ENCODE measurements at places on chromosomes 2 and 18. TPM values are rescaled to one million over a fixed set of nuclear protein-coding genes. Genes with fewer than 3 reads are reported as not detected.
A peak's percentile ranks its signal among the peaks of the same experiment; 100 is the strongest.

- H3K4me1 ChIP-seq: no peaks in the 10 kb centered on the region
- DNase-seq: no peak
- H3K36me3 ChIP-seq: peaks cover 4% of the 10 kb centered on the region
- no peak overlapping the region for H3K27ac ChIP-seq
Measured at GRCh38 chr2:223450246-223450645, 151.9 kb downstream of the SCG2 start.

DNA sequence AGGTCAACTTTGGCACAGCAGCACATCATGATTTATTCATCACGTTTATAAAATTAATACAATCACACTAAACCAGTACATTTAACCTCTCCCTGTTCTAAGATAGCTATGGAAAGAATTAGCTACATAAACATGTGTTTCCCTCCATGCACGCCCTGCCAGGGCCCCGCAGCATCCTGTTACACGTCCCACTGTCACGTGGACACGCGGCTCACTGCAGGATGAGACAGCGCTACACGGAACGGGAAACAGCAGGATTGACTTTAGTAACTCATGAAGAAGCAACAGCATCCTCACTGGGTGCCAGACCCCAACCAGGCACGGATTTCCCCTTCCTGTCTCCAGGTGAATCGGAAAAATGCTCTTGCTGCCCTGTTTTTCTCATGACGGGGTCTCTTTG lies 30.9 kb upstream of the SALL3 start:
- no peak overlapping the region for H3K27ac ChIP-seq
- peak; percentile 38 for DNase-seq
- no peaks in the 10 kb centered on the region for H3K36me3 ChIP-seq
- H3K4me3 ChIP-seq: no peak overlapping the region

ACMSD gene
- not detected for total RNA-seq

DNA sequence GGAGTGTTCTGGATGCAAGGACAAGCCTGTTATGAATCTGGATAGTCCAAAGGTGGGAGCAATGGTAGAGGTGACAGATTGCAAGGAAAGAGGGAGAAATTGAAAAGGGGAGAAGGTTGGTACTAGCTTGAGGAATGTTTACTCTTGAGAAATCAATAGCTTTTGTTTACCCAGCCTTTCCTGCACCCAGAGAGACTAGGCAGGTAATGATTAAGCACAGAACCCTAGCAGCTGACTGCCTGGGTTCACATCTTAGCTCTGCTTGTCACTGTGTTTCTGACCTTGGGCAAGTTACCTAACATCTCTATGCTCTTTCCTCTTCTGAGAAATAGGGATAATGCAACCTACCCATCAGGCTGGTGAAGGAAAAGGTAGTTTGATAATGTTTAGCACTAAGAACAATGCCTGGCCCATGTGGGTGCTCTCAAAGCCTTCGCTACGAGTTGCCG lies 178.6 kb downstream of the MGAT5 start:
- DNase-seq: no peak
- H3K27me3 ChIP-seq: no peaks in the 10 kb centered on the region
- no peak overlapping the region for H3K27ac ChIP-seq

GRCh38 chr2:69077252-69077950 lies 64.4 kb downstream of the ANTXR1 start:
- peaks cover 28% of the 10 kb centered on the region for H3K27me3 ChIP-seq
- no peaks in the 10 kb centered on the region for H3K36me3 ChIP-seq
- no peak for DNase-seq
- no peaks in the 10 kb centered on the region for H3K4me1 ChIP-seq
- H3K27ac ChIP-seq: no peak overlapping the region

DNA sequence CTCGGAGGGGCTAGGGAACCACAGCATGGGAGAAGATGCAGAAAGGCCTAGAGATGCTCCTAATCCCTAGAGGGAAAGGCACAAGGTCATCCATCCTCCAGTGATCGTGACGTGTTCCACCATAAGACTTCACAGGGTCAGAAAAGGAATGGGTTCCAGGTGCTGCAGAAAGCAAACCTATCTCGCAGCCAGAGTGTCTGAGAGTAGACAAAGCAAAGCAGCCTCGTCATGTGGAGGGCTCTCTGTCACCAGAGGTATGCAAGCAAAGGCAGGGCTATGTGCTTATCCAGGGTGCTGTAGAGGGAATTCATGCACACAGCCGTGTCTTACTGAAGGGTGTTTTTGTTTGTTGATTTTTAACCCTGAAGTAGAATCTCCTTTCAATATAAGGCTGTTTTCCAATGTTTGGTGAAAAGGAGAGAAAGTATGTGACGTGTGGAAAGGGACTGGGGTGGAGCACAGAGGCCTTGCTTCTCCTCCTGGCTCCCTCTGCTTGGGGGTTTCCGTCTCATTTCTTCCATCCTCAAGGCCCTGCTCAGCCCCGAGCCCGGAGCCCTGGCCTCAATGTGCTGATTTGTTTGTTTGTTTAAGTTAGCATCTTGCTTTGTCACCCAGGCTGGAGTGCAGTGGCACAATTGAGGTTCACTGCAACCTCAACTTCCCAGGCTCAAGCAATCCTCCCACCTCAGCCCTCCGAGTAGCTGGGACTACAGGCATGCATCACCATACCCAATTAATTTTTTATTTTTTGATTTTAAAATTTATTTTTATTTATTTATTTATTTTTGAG lies 3.0 kb downstream of the GPR55 start:
- H3K27ac ChIP-seq: no peak overlapping the region
- H3K4me3 ChIP-seq: peak overlapping the region; percentile 48
- H3K36me3 ChIP-seq: no peaks in the 10 kb centered on the region
- H3K27me3 ChIP-seq: peaks cover 35% of the 10 kb centered on the region
- peaks cover 6% of the 10 kb centered on the region for H3K4me1 ChIP-seq

DNA sequence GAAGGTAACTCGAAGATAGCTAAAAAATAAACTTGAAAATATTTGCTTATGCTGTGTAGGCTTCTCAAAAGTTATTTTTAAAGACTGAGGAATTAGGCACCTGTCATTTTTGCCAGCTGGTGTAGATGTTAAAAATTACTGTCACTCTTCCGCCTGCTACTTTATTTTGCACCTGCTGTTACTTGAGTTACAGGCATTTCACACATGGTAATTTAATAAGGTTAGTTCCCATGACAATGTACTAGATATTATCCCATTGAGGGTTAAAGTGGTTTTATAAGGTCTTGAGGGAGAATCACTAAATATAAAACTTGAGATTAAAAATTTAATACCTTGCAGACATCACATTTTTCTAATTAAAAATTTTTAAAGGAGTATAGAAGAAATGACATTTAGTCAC lies 26.6 kb downstream of the MYL1 start:
- no peak overlapping the region for H3K27ac ChIP-seq
- H3K27me3 ChIP-seq: no peaks in the 10 kb centered on the region
- DNase-seq: no peak

DNA sequence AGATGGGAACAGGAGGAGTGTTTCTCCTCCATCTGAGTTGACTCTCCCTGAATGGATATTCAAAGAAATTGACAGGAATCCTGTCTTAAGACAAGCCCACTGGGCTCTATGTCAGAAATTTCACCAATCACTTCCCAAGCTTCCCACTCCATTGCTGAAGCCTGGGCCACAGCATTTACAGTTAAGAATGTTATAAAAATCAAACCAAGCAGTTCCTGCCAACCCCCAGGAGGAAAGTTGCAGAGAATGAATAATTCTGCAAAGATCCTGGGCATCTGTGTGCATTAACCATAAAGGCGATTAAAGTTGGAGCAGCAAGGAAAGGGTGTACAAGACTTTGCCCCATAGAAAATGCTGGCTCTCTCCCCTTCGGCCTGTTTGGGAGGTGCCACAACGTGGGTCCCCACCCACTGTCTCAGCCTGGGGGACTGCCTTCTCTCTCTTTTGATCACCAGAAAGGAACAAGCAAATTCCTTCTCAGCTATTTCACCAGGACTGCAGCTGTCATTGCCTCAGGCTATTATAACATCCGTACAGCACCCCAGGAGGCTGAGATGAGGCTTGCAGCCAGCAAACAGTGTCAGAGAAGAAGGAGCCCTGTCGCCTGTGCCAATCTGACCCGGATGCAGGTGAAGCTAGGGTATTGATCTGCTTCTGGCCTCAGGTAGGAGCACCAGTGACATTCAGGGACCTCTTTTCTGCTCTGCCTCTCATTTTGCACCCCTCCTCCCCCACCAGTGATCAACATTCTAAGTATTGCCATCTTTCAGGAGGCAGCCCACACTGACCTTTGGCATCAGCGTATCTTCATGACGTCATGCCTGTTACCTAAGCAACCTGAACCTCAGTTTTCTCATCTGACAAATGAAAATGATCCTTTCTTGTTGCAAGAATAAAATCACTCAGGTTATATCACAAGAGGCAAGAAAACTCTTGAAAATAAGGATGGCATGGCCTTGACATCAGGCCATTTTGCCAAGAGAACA lies 219.0 kb downstream of the SH3BP4 start:
- no peaks in the 10 kb centered on the region for H3K36me3 ChIP-seq
- H3K27me3 ChIP-seq: peaks cover 38% of the 10 kb centered on the region
- no peak for DNase-seq
- no peaks in the 10 kb centered on the region for H3K4me1 ChIP-seq
- no peak overlapping the region for H3K27ac ChIP-seq
- no peak overlapping the region for H3K4me3 ChIP-seq

GRCh38 chr2:240196716-240197461 lies 56.4 kb upstream of the OTOS start:
- DNase-seq: peak; percentile 54
- no peaks in the 10 kb centered on the region for H3K36me3 ChIP-seq
- no peak overlapping the region for H3K27ac ChIP-seq
- no peak overlapping the region for H3K4me3 ChIP-seq
- peaks cover 22% of the 10 kb centered on the region for H3K27me3 ChIP-seq

DNA sequence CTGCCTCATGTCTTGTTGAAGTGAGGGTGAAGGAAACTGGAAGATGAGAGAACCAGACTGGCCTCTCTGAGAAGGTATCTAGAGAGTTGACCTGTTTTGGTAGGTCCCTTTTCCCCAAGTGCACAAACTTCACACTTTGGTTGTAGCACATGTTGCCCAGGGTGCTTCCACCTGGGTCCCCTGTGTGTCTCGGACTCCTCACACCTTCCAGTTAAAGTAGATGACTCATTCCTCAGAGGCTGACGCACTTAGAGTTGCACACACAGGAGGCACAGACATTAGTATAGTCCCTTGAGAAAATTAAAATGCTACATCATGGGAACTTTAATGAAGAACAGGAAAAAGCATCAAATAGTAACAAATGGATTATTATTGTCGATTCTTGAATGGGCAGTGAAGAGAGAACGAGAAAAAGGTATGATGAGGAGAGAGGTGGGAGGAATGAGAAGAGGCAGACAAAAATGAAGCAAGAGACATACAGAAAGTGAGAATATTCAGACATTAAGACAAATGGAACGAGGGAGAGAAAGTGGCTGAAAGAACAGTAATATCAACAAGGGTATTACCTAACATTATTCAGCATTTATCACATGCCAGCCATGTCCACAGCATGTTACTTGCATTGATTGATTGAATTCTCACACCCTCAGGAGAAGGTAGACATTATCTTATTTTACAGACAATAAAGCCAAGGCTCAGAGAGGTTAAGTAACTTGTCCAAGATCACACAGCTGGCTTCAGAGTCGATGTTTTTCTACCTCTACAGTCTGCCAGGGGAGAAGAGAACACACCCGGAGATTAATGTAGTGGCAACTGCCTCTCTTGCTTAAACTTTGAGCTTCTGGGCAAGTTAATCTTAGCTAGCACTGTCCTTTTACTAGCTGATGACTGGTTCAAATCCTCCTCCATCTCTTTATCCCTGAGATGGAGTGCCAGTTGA lies 68.6 kb downstream of the FHOD3 start:
- no peak overlapping the region for H3K27ac ChIP-seq
- no peaks in the 10 kb centered on the region for H3K4me1 ChIP-seq
- no peak for DNase-seq
- H3K4me3 ChIP-seq: no peak overlapping the region
- H3K27me3 ChIP-seq: peaks cover 30% of the 10 kb centered on the region

GRHL1 gene
- total RNA-seq: 1.4 TPM

IL1R1 gene
- 0.86 TPM for total RNA-seq

DNA sequence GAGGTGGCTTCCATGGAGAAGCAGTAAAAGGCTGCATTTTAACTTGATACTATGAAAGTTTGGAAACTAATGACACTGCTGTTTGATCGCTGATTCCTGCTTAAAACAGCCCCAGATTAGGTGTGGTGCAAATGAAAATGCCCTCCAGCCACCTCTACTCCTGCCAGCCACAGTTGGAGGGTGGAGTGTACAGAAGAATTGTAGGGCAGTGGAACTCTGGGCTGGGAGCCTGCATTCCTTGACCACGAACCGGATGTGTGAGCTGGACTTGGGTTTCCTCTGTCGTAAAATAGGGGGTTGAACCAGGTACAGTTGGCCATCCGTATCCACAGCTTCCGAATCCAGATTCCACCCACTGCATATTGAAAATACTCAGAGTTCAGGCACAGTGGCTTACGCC lies 84.6 kb upstream of the RFX8 start:
- peaks cover 6% of the 10 kb centered on the region for H3K36me3 ChIP-seq
- no peak overlapping the region for H3K27ac ChIP-seq
- H3K4me3 ChIP-seq: no peak overlapping the region
- no peak for DNase-seq

DNA sequence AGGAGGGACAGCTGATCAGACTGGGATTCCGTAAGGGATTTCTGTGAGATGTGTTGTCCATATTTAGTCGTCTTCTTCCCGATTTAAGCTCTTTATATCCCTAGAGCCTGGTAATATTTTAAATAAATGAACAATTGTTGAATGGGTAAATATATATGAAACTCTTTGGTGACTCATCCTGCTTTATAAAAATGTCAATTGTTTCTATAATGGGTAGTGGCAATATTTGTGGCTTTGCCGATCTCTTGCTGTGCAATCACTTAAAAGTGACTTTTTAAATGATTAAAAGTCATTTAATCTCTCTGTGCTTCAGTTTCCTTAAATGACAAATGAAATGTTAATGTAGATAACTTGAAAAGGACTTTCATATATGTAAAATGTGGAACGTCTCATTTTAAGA lies 339.2 kb downstream of the RNF144A start:
- no peak overlapping the region for H3K4me3 ChIP-seq
- H3K27ac ChIP-seq: no peak overlapping the region
- no peaks in the 10 kb centered on the region for H3K36me3 ChIP-seq
- peaks cover 17% of the 10 kb centered on the region for H3K27me3 ChIP-seq
- no peak for DNase-seq

GRCh38 chr18:28961669-28962228 lies 784.8 kb upstream of the CDH2 start:
- H3K4me1 ChIP-seq: no peaks in the 10 kb centered on the region
- no peaks in the 10 kb centered on the region for H3K36me3 ChIP-seq
- H3K4me3 ChIP-seq: no peak overlapping the region
- no peak overlapping the region for H3K27ac ChIP-seq
- no peaks in the 10 kb centered on the region for H3K27me3 ChIP-seq
- no peak for DNase-seq

All from natural killer cell treated with Interleukin-12 subunit alpha and Interleukin-12 subunit beta and Interleukin-15 and Interleukin-18, amount 100 ng/mL, for 72 hours (primary cell).